ENCODE measurements at places on chromosomes 11 and 22.

DNA sequence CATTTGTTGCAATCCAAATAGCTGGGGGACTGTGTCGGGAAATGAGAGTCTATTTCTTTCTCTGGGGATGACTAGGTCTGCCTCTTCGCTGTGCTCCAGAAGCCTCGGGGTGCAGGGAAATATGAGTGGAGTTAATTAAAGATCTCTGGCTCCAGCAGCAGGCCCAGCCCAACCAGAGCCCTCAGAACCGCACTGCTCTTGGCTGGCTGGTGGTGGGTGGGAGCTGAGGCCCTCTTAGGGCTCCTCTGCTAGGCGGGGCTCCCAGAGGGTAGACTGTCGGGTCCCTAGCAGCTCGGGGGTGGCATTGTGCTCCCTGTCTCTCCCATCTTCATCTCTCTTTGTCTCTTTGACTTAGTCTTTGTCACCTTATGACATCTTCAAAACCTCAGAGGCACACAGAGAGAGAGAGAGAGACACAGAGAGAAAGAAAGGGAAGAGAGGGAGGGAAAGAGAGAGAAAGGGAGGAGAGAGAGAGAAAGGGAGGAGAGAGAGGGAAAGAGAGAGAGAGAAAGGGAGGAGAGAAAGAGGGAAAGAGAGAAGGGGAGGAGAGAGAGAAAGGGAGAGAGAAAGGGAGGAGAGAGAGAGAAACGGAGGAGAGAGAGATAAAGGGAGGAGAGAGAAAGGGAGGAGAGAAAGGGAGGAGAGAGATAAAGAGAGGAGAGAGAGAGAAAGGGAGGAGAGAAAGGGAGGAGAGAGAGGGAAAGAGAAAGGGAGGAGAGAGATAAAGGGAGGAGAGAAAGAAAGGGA, 20.2 kb downstream of the MPPED1 start:
- DNase-seq = no peak

- DNase-seq = no peak
Observed at GRCh38 chr11:27373856-27374602, 11.0 kb upstream of the CCDC34 start.

DNA sequence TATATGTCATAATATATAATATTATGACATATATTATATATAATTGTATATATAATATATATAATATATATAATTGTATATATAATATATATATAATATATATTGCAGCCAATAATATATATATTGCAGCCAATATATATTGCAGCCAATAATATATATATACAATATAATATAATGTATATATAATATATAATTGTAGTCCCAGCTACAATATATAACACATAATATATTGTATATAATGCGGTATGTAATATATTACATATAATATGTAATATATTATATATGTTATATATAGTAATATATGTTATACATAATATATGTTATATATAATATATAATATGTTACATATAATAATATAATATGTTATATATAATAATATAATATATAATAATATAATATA, 5.8 kb upstream of the CELF1 start:
- no peak for DNase-seq

- no peak for DNase-seq
Observed at GRCh38 chr11:78061088-78061920, 2.4 kb upstream of the THRSP start.

DNA sequence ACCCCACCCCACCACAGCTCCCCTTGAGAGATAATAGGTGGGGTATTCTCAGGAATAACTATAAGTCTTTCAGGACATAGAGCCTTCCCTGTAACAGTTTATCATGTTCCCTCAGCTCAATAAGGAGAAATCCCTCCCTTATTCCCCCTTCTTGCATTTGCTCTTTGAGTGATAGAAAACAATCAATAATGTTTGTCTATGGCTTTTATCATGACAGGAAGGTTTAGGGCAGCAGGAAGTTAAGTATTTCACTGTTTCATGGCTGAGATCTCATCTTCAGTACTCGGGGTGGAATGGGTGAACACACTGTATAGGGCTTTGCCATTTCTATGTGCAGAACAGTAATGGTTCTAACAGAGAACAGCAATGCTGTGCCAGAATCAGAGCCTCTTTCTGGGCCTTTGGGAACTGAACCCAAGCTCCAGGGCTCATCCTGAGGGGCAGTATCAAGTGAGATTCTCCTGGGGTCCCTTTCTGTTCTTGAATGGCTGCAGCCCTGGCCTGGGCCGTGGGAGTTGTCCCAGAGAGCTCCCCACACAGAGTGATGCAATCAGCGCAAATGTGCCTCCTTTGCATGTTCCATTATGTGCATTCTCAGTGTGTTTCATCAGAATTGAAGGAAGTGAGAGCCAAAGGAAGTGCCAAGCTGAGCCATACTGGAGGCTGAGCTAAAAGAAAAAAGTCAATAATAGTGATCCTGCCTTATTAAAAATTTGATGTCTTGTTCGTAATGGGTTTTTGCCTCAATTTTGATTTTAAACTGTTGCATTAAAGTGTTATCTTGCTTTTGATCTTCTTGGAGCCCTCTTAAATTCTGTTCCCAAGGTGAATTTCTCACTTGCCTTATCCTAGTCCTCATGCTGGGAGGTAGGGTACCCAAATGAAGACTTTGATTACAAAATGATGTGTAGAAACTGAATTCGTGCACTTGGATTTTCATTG, 2.9 kb upstream of the CYP2R1 start:
- DNase-seq = no peak
